Activated T-helper 17 cell treated with anti-CD3 and anti-CD28 coated beads, Interleukin-2, amount 50 U/mL, for 72 hours (primary cell): ENCODE measurements at places on chromosomes 13 and 19. TPM values are rescaled to one million over a fixed set of nuclear protein-coding genes. Genes with fewer than 3 reads are reported as not detected.

GRCh38 chr19:14611051-14611450 is 28.2 kb downstream of the CLEC17A start:
- no peak for ATAC-seq

- no peak for ATAC-seq
These were observed 291.2 kb downstream of the DCT start for GRCh38 chr13:94188201-94188854.

The SIGLEC8 gene
- total RNA-seq = not detected

- no peak for ATAC-seq
These were observed 13.0 kb downstream of the ERICH4 start for GRCh38 chr19:41455936-41456335.

GRCh38 chr13:64256751-64257150 is 2841.1 kb upstream of the PCDH20 start:
- no peak for ATAC-seq

The NCR1 gene
- total RNA-seq = not detected

DNA sequence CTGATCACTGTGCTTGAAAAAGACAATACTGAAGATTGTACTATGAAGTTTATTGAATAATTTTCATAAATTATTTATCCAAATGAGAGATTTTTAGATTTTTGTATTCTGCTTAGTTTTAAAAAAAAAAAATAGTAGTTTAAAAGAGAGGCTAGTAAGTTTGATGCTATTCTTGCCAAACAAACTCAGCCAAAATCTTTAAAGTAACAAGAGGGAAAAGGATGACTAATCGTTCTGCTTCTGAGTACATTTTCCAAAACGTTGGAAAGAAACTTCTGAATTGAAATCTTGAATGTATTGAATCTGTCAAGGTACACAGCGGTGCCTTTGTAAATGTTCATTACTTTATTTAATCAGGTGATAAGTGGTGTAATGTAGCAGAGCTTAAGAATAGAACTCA is 34.4 kb downstream of the NUP58 start:
- no peak for ATAC-seq

DNA sequence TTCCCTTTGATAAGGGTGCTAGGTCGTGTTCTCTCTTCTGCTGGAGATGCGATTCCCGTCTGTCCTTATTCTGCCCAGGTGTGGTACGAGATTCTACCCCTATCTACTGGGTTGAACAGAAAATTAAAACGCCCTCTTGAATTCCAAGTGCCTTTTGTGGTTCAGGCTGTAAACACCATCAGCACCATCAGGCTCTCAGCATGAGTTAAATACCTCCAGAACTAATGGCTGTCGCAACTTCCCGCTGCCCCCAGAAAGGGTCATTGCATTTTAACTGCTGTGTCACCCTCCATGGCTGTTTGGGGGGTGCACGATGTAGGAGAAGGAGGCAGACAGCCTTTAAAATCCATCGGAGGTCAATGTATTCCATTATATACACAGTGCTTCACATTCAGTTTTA is 177.4 kb downstream of the OXGR1 start:
- ATAC-seq = no peak

The CRX gene
- 0.16 TPM for total RNA-seq

GRCh38 chr13:111303559-111303958 is 16.9 kb upstream of the TEX29 start:
- no peak for ATAC-seq

The PCDH20 gene
- not detected for total RNA-seq

The ZNF91 gene
- total RNA-seq = 39.9 TPM

The TEX101 gene
- total RNA-seq = not detected

DNA sequence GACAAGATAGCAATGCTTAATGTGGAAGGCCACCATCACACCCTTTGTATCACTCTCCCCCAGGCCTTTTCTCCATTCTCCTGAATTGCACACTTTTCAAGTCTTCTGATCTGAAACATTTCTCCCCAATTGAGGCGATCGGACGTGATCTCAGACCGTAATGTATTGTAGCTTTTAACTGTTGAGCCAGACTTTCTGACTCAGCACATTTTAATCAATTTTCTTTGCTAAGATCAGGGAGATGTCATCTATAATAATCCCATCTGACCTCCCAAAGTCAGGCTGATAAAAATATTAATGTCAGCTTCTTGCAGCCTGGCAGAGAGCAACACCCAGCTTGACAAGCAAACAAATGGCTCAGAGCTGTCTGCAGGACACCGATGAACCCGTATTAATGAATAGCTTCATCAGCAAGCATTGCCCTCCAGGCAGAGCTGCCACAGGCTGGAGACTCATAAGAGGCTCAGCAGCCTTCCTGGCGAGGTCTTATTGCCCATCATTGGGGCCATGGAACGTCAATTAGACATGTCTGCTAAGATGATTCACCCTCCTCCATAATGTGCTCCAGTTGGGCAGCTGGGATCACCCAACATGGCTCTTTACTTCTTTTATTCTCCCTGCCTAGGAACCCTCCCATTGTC is 60.2 kb upstream of the UQCRFS1 start:
- ATAC-seq = no peak

- ATAC-seq = no peak
These were observed 729.0 kb downstream of the FGF9 start for GRCh38 chr13:22399801-22400420.

GRCh38 chr13:110855363-110855762 is 59.5 kb downstream of the ANKRD10 start:
- no peak for ATAC-seq

GRCh38 chr19:18798384-18799352 is 7.6 kb upstream of the COMP start:
- ATAC-seq = no peak

The FGF21 gene
- not detected for total RNA-seq
